ENCODE measurements at places on chromosomes 16 and 17.

DNA sequence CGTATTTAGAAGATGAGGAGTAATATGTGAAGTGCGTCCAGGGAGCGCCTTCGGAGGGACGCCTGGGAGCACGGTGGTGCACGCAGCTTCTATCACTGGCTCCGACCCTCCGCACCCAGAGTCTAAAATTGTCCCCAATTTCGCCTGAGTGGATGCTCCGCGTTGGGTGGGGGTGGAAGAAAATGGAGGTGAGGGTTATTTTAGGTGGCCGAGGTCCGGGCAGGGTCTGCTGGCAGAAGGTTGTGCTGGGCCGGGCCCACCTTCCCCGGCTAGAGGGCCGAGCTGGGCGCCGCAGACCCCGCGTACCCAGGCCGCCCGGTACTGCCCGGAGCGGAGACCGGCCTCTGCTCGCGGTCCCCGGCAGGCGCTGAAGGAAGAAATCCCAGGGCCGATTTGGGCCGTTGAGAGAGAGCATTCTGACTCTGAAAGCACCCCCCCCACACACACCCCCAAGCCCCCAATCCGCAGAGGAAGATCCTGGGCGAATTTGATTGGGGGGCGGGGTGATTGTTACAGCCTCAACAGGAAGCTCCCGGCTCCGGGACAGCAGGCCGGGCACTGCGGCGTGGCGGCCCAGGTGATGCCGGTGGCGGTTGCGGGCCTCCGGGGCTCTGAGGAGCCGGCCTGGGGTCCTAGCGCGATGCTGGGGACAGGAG, 3.0 kb downstream of the BAHCC1 start:
- DNase-seq, result no peak

GRCh38 chr16:21720533-21720932, 56.8 kb downstream of the OTOA start:
- DNase-seq, result no peak

DNA sequence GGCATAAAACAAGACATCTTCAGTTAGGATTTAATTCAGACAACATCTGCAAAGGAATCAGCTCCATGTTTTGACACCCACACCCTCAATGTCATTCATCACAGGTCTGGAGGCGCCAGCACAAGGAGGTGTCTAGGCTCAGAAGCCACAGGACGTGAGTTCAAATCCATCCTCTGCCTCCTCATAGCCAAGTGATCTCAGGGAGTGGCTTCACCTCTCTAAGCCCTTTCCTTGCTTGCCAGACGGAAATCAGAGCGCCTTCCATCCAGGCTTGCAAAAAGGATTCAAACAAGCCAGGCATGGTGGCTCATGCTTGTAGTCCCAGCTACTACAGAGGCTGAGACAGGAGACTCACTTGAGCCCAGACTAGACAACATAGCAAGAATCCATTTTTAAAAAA, 84.6 kb downstream of the GSG1L start:
- DNase-seq, result no peak

DNA sequence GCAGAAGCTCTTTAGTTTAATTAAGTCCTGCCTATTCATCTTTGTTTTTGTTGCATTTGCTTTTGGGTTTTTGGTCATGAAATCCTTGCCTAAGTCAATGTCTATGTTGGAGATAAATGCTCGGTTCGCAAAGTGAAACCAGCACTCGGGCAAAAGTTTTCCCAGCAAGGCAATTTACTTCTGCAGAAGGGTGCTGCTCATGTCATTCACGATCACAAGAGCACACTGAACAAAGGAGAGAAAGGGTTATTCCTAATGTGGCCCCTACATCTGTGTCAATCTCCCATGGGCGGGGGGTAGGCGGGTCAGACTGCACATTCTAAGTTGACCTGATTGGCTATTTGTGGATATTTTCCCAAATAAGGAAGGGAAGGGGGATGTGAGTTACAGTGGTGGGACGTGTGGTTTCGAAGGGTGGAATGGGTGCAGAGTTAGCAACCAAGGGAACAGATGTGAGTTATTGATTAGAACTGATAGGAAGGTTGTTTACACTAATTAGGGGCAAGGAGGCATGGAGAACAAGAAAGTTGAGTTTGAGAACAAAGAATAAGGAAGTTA, 23.0 kb downstream of the ATF7IP2 start:
- no peak for DNase-seq

DNA sequence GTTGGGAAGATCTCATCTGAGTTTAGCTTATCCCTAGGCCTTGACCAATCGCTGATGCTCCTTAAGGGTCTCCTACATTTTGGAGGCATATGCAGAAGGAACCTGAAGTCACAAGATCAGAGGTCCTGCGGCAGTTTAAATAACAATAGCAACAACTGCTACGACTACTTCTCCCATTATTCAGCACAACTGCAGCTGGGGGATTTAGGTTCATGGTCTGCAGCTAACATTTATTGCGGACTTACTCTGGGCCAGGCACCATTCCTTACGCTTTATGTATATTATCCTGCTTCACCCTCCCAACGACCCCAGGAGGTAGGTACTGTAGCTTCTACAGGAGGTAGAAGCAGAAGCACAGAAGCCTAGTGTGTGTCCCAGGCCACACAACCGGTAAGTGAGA, 59.5 kb downstream of the AKAP1 start:
- DNase-seq, result no peak

- no peak for DNase-seq
Measured at GRCh38 chr17:65593092-65593854, 31.8 kb upstream of the AXIN2 start.

- no peak for DNase-seq
Measured at GRCh38 chr16:66154801-66155200, 211.7 kb upstream of the CDH5 start.

- no peak for DNase-seq
Measured at GRCh38 chr17:7133424-7133823, 18.8 kb upstream of the ASGR2 start.

GRCh38 chr17:6789146-6789545, 13.1 kb downstream of the FBXO39 start:
- DNase-seq, result no peak

- no peak for DNase-seq
Measured at GRCh38 chr16:3349175-3349574, 6.5 kb upstream of the OR2C1 start.

DNA sequence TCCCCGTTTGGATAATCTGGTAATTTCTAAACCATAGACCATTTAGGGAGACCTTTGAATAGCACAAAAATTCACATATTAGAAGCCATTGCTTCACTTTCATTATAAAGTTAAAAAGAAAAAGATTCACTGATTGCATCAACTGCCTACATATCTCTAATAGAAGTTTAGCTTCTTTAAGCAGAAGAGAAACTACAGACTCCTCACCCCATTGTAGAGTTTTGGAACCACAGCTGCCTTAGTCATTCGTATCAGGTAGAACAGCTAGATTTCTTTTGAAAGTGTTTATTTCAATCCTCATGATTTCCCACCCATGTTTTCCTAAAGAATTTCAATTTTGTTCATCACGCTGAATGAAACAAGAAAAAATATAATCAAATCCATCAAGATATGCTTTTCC, 144.8 kb downstream of the CDH8 start:
- no peak for DNase-seq
